Activated CD8-positive, alpha-beta memory T cell treated with anti-CD3 and anti-CD28 coated beads, Interleukin-2, amount 50 U/mL, for 4 hours (primary cell): ENCODE measurements at places on chromosomes 5 and 9.

DNA sequence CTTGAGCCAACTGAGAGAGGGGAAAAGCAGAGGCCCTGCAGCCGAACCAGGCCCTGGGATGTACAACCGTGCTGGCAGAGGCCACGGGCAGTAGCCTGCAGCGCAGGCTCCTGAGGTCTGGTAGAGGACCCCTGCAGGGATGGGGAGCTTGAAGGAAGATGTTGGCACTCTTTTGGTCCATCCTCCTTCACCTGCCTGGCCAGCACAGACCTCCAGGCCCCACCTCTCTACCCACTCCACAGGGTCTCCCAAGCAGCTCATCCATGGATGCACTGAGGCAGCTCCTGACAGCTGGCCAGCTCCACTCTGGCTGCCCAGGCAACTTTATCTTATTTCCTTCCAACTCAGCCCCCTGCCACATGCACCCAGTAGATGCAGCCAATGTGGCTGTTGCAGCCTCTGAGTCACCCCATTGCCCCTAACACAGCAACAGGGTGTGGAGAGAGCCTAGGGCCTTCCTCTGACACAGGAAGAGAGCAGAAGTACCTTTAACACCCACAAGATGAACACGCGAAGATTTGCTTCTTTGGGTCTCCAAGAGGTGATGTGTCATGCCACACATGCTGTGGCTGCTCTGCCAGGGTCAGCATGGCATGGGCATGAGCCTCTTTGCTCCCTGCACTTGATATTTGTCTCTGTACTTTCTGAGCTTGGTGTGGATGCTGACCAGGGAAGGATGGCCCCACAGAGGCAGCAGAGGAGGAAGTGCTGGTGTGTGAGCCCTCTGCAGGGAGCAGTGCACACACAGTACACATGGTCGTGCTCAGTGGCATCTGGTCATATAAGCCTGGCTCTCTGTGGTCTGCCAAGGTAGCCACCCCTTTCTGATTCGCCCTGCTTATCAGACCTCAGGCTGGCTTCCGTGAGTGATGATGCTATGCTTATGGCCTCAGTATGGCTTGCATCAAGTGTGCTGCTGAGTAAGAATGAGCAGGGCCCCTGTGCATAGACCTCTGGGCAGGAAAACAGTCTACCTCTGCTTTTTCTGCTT is 117.2 kb downstream of the NRG2 start:
- no peak for DNase-seq

GRCh38 chr5:311963-312362 is 9.6 kb upstream of the AHRR start:
- DNase-seq: no peak

- no peak for DNase-seq
These were observed 246.4 kb downstream of the PSAT1 start for GRCh38 chr9:78543353-78543752.

GRCh38 chr9:86183229-86184137 is 76.0 kb downstream of the C9orf153 start:
- no peak for DNase-seq

GRCh38 chr5:68215898-68216244 is 315 bp downstream of the PIK3R1 start:
- no peak for DNase-seq
